GM12878 (cell line): ENCODE measurements at places on chromosomes 16 and 17. TPM values are rescaled to one million over a fixed set of nuclear protein-coding genes. Genes with fewer than 3 reads are reported as not detected.

Gene KCNG4
- total RNA-seq: not detected in 2 replicates

DNA sequence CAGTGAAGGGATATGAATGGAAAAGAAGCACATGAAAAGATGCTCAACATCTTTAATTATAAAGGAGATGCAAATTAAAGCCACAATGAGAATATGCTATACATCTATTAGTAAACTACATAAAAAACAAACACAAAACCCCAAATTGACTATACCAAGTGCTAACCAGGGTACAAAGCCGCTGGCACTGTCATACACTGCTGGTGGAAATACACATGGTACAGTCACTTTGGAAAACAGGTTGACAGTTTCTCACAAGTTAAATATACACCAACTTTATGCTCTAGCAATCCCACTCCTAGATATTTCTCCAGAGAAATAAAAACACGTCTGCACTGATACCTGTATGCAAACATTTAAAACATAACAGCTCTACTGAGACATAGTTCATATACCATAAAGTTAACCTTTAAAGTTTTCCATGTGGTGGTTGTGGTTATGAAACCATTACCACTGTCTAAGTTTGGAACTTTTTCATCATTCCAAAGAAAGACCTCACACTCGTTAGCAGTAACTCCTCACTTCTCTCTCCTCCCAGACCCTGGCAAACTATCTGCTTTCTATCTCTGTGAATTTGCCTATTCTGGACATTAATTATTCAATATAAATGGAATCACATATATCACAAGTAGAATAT lies 42.7 kb downstream of the ADGRG5 start:
- DNase-seq: no peak
- H3K36me3 ChIP-seq: no peaks in the 10 kb centered on the region
- H3K27me3 ChIP-seq: no peaks in the 10 kb centered on the region
- H3K27ac ChIP-seq: no peak overlapping the region
- no peak overlapping the region for H3K4me3 ChIP-seq

Gene CYGB
- not detected in 2 replicates for total RNA-seq

- H3K36me3 ChIP-seq: peaks cover 7% of the 10 kb centered on the region; the same call in 1 of the 2 replicates
- no peaks in the 10 kb centered on the region for H3K4me1 ChIP-seq
- H3K27ac ChIP-seq: no peak overlapping the region
- H3K27me3 ChIP-seq: no peaks in the 10 kb centered on the region
Observed at GRCh38 chr16:47640661-47641060, 179.5 kb downstream of the PHKB start.

Gene NLRC3
- total RNA-seq: 17.8 and 18.2 TPM in 2 replicates

DNA sequence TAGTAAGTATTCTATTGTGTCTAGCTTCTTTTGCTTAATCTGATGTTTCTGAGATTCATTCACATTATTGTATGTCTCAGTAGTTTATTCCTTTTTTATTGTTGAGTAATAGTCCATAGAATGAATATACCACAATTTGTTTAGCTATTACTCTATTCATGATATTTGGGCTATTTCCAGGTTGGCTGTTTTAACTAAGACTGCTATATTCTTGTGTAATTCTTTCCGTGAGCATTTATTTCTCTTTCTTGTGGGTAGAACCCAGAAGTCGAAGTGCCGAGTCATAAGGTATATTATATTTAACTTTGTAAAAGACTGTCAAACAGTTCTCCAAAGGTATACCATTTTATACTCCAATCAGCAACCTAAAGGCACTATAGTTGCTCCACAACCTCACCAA lies 160.8 kb downstream of the ANKFN1 start:
- no peaks in the 10 kb centered on the region for H3K4me1 ChIP-seq
- H3K4me3 ChIP-seq: no peak overlapping the region
- H3K36me3 ChIP-seq: no peaks in the 10 kb centered on the region
- H3K27ac ChIP-seq: no peak overlapping the region
- H3K27me3 ChIP-seq: 0 out of 2 replicates have a peak, but pooled peaks cover 2% of the 10 kb centered on the region

Gene MGAT5B
- total RNA-seq: 0.13 TPM in 1 of 2 replicates, not detected in the other
